Activated CD4-positive, alpha-beta T cell treated with anti-CD3 and anti-CD28 coated beads, Interleukin-2, amount 10 ng/mL, durations not matched to agents 7 days and 5 days (primary cell): ENCODE measurements at places on chromosomes 7 and 10.

GRCh38 chr7:2629746-2630681 lies 1.8 kb upstream of the TTYH3 start:
- DNase-seq, result no peak

DNA sequence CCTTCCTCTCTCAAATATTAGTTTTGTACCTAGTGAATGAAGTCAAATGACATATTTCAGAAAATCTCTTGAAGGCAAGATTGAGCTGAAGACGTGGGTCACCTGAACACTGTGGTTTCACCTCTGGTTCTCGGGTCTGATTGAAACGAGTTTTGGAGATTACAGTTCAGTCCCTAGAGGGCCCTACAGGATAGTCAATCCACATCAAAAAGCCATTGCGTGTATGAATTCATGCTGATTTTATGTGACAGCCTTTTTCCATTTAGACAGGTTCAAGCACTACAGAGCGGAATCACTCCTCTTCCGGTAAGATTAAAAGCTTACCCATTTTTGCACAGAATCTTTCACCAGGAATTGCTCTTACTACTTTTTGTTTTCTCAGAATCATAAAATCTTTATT lies 62.2 kb downstream of the VIM start:
- peak; percentile 31 for DNase-seq

- DNase-seq, result no peak
These were observed 43.5 kb upstream of the TCERG1L start for GRCh38 chr10:131355056-131355455.

DNA sequence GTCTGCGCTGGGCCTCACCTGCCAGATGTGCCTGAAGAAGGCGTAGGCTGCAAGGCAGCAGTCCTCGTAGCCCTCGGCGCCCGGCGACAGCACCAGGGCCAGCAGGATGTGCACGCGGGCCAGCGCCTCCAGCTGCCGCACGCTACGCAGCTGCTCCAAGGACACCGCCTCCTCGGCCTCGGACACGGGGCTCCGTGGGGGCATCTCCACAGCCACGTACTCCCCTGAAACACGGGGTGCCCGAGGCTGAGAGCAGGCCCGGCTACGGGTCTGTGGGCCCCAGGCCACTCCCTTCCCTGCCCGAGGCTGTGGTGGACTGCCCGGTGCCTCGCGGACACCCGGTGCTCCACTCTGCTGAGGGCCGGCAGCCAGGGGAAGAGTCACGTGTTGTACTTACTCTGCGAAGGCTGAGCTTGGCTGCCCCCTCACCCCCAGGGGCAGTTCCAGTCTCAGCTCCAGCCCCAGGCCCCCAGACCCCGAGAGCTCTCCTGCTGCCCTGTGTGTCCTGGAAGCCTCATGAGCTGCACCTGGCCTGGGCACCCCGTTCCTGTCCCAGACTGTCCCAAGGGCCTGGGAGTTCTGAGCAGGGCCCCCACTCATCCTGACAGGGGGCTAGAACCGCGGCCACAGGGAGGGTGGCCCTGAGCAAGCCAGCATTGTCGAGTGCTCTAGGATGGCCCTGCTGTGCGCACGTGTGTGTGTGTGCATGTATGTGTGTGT lies 62.8 kb downstream of the CFAP46 start:
- no peak for DNase-seq

DNA sequence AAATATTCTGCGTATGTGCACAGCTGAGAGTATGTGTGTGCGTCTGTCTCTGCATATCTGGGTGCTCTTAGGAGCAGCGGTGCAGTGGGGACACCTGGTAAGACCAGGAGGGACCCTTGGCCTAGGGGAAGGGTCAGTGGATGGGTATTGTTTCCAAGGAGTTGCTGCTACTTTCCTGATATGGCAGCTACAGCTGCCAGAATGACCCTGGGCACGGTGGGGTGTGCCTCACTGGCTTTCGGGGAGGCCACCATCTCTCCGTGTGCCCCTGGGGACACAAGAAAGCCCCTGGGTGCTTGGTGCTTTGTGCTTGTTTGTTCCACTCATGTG lies 8.6 kb downstream of the PFKFB3 start:
- DNase-seq, result no peak

- DNase-seq, result no peak
These were observed 18.3 kb upstream of the MSMB start for GRCh38 chr10:46064269-46064817.

GRCh38 chr10:4303045-4303444 lies 518.0 kb upstream of the KLF6 start:
- no peak for DNase-seq

DNA sequence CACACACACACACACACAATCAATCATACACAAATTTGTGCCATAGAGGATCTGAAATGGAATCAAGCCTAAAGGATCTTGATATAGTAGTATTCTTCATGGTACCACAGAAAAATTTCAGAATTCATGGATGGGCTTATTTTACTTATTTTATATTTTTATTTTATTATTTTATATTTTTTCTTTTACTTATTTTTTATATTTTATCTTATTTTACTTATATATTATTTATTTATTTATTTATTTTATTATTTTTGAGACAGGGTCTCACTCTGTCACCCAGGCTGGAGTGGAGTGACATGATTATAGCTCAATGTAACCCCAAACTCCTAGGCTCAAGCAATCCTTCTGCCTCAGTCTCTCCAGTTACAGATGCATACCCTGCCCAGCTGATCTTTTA lies 16.7 kb downstream of the SHTN1 start:
- DNase-seq, result no peak

- DNase-seq, result no peak
These were observed 338.1 kb downstream of the WDR37 start for GRCh38 chr10:1394155-1394912.

DNA sequence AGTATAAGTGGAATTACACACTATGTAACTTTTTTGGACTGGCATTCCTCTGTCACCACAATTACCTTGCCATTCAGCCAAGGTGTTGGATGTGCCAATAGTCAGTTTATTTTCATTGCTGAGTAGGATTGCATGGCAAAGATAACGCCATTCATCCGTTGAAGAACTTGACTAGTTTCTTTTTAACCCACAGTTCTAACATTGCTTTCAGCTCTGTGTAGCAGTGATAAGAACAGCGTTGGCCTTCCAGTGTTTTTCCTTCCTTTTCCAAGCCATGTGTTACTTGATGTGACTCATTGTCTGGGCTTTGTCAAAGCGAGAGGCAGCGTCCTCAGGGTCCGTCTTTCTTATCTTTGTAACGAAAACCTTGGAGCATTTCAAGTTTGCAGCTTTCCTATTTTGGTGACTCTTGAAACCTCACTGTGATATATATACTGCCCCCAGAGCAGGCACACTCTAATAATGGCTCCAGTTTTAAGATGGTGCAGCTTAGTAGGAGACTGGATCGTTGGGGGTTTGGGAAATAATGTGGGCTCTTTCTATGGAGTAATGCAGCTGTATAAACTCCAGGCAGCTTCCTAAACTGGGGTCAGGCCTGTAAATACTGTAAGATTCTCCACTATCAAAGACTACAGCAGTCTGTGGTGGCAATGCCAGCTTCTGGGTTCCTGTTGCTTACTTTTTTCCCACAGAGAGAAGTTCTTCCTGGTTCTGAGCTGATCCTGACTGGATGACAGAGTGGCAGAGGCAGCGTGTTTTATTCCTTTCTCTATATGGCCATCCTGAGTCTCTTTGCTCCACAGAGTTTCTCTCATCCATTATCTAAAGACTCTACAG lies 41.7 kb downstream of the AKR1E2 start:
- no peak for DNase-seq

GRCh38 chr10:125521721-125522680 lies 161.0 kb downstream of the TEX36 start:
- DNase-seq, result peak; percentile 11

DNA sequence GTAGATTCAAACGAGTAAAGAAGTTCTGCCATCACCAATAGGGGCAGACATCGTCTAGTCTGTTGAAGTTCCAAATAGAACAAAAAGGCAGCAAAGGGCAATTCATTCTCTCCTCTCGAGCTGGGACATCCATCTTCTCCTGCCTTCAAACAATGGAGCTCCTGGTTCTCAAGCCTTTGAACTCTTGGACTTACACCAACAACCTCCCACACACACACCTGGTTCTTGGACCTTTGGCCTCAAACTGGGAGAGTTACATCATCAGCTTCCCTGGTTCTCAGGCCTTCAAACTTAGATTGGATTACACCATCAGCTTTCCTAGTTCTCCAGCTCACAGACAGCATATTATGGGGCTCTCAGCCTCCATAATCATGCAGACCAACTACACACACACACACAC lies 9.8 kb upstream of the GIMAP5 start:
- no peak for DNase-seq

DNA sequence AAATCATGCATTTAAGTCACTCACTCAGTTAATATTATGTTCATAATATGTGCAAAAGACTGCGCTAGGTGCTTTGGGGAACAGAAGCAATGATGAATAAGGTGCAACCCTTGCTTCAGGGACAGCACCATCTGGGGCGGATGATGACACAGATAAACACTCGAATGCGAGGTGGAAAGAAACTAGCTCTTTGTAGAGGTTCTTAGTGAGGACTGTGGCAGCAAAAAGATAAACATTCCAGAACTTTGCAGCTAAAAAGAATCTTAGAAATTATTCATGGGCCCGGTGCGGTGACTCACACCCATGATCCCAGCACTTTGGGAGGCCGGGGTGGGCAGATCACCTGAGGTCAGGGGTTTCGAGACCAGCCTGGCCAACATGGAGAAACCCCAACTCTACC lies 29.8 kb upstream of the CHST15 start:
- no peak for DNase-seq

DNA sequence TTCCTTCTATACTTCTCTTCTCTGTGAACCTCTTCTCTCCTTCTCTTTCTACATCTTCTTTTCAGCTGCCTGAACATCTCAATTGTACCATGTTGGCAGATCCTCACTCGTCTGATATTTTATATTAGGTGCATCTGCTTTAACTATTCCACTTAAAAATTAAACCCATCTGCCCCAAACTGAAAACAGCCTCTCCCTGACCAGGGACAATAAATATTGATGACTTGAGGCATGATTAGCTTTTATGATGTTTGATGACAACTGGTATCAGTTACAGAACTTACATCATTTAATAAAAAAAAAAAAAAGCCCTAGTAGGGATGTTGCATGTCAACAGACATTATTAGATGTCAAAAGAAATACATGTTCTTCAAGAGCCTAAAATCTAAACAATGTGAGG lies 79.8 kb upstream of the HABP2 start:
- DNase-seq, result no peak

- no peak for DNase-seq
These were observed 188.8 kb upstream of the SVIL start for GRCh38 chr10:29823553-29824080.

- no peak for DNase-seq
These were observed 60.6 kb upstream of the AKR1C1 start for GRCh38 chr10:4902571-4903011.

DNA sequence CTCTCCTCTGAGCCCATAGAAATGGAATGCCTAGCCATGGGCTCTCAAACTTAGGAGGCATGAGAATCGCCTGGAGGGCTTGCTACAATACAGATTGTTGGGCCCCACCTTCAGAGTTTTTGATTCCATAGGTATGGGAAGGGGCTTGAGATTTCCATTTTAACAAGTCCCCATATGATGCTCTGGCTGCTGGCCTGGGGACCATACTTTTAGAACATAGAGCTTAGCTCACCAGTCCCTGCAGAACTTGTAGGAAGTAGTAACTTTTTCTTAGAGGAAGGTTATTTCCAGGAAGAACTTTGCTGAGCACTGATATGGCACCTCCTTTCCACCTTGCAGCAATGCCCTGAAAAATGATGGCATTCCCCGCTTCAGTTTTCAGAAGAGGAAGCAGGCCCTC lies 177.0 kb upstream of the ZMIZ1 start:
- DNase-seq, result no peak

DNA sequence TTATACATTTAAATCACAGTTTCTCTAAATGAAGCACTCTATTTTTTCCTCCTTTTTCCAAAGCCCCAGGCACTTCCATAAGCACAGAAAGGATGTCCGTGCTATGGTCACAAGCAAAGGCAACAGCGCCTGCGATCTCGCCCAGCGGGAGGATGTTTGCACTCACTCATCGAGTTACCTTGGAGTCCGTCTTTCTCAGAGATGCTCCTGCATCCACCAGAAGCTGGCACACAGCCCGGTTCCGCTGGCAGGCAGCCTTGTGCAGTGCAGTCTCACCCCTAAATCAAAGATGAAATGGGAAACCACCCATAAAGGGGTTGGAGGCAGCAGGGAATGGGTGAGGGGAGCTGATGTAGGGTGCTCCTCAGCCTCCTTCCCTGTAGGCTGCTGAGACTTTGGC lies 51.9 kb upstream of the PTN start:
- no peak for DNase-seq

- DNase-seq, result no peak
These were observed 68.5 kb downstream of the CTBP2 start for GRCh38 chr10:125091891-125092290.

DNA sequence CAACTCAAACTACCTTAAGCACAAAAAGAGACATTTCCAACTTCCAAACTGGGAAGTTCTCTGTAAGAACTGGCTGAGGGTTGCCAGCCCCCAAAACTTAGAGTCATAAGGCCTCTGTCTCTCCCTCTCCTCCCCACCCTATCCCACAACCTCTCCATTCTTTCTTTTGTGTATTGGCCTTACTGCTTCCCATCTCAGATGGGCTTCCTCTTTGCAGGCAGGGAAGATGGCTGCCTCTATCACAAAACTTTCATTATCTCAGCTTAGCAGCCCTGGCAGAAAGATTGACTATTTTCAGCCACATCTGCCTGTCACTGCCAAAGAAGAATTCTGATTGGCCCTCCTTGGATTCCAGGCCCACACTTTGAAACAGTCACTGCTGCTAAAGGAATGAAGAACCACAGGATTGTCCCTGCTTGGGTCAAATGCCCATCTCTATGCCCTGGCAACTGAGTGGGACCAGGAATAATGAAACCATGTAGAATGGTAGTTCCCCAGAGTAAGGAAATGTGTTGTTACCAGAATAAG lies 58.0 kb upstream of the PRKAR2B start:
- DNase-seq, result no peak

DNA sequence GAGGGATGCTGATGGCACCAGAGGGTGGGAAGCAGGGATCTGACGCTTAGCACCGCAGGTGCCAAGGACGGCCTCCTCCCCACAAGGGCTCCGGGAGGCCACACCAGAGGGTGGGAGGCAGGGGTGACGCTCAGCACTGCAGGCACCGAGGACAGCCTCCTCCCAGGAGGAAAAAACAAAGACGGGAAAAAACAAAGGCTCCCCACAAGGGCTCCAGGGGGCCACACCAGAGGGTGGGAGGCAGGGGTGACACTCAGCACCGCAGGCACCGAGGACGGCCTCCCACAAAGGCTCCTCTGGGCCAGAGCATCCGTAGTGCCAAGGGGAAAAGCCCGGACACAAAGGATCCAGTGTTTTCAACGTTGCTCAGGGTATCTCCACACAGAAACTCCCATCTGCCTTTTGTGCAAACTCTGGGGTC lies 25.6 kb downstream of the DIP2C start:
- no peak for DNase-seq

GRCh38 chr7:135786911-135787310 lies 38.3 kb upstream of the FAM180A start:
- DNase-seq, result no peak

DNA sequence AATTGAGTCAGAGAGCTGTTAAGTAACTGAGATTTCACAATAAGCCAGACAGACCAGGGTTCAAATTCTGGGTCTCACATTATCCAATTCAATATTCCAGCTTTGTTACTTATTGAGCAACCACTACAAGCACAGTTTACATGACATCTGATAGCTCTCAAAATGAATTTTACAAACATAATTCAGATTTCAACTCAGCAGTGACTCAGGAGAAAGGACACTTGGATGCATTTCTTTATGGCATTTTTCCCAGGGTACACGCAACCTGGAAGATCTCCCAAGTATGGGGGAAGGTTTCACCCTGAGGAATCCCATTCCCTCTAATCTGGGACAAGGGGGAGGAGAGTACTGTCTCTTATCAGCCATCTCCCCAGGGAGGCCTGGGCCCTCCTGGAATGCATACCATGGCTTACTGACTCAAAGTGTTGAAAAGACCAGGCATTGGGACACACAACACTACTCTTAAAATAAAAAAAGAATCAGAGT lies 102.4 kb downstream of the CFTR start:
- no peak for DNase-seq
